Activated CD4-positive, alpha-beta memory T cell treated with anti-CD3 and anti-CD28 coated beads, Interleukin-2, amount 10 ng/mL, durations not matched to agents 7 days and 5 days (primary cell): ENCODE measurements at places on chromosomes 13 and 19. TPM values are rescaled to one million over a fixed set of nuclear protein-coding genes. Genes with fewer than 3 reads are reported as not detected.

GRCh38 chr13:37482331-37482730 lies 116.2 kb downstream of the POSTN start:
- DNase-seq: no peak

DNA sequence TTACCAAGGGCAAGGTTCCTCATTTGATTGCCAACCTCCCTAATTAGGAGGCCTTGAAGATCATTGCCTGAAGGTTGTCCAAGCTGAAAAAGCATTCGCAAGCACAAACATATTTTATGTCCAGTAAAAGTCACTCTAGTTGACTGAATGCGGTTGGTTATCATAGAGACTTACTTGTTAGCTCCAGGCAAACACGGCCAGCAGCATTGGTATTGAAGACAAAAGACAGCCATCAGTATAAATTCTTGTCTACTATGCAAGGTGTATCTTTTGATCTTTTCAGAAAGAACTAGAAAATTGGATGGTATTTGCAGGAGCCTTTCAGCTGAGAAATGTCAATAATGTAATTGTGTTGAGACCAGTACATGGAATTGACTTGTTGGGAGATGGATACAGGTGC lies 129.9 kb downstream of the GPC6 start:
- no peak for DNase-seq

- peak; percentile 18 for DNase-seq
These were observed 102.6 kb upstream of the RNF113B start for GRCh38 chr13:98279473-98280175.

GRCh38 chr19:58123354-58123753 lies 25.3 kb upstream of the ZSCAN18 start:
- DNase-seq: no peak

DNA sequence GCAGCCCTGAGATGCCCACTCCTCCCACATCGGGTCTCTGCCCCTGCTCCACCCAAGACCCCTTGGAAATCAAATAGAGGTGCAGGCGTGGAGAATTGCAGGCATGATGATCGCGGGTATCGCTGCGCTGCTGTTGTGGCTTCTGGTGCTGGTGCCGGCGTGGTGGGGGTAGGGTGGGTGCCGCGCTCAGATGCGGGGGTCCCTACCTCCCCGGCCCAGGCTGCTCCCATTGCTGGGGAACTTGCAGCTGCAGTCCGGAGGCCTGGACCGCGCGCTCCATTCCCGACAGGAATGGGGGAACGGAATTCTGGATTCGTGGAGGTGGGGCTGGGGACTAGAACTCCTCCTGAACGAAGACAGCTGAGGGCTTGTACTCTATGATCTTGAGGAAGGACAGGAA lies 20.4 kb downstream of the CYP2F1 start:
- no peak for DNase-seq

Gene IZUMO1
- total RNA-seq: not detected
